Esophagus muscularis mucosa (tissue), 4 donors: ENCODE measurements at places on chromosomes 3 and 15. TPM values are rescaled to one million over a fixed set of nuclear protein-coding genes. Genes with fewer than 3 reads are reported as not detected.

Gene GOLGA6L7
- total RNA-seq = not detected

Gene EEF1AKMT4
- total RNA-seq = 3.3 TPM

GRCh38 chr3:166743481-166744134 is 636.5 kb downstream of the ZBBX start:
- DNase-seq = no peak
- no peaks in the 10 kb centered on the region for H3K4me1 ChIP-seq
- no peaks in the 10 kb centered on the region for H3K36me3 ChIP-seq
- H3K27ac ChIP-seq = no peak overlapping the region

- no peaks in the 10 kb centered on the region for H3K36me3 ChIP-seq
- no peak overlapping the region for H3K4me3 ChIP-seq
- no peaks in the 10 kb centered on the region for H3K27me3 ChIP-seq
- no peak overlapping the region for H3K27ac ChIP-seq
Measured at GRCh38 chr3:58645726-58646125, 20.8 kb downstream of the FAM3D start.

GRCh38 chr15:85723960-85724945 is 70.5 kb downstream of the KLHL25 start:
- H3K4me3 ChIP-seq = no peak overlapping the region
- peaks cover 53% of the 10 kb centered on the region for H3K4me1 ChIP-seq
- H3K36me3 ChIP-seq = peaks cover 89% of the 10 kb centered on the region
- no peaks in the 10 kb centered on the region for H3K27me3 ChIP-seq
- H3K27ac ChIP-seq = peak overlapping the region; percentile 85

GRCh38 chr15:90901175-90902039 is 1.7 kb upstream of the MAN2A2 start:
- peaks cover 29% of the 10 kb centered on the region for H3K4me1 ChIP-seq
- H3K27ac ChIP-seq = peak overlapping the region; percentile 96
- peaks cover 15% of the 10 kb centered on the region for H3K36me3 ChIP-seq
- H3K27me3 ChIP-seq = no peaks in the 10 kb centered on the region
